ENCODE measurements at places on chromosomes 2 and 18.

- DNase-seq = no peak
Measured at GRCh38 chr2:134153294-134153880, 100.5 kb upstream of the MGAT5 start.

- DNase-seq = no peak
Measured at GRCh38 chr2:98078701-98079100, 8.3 kb upstream of the VWA3B start.

- DNase-seq = peak; percentile 2
Measured at GRCh38 chr18:73118121-73118816, 250.5 kb upstream of the NETO1 start.

DNA sequence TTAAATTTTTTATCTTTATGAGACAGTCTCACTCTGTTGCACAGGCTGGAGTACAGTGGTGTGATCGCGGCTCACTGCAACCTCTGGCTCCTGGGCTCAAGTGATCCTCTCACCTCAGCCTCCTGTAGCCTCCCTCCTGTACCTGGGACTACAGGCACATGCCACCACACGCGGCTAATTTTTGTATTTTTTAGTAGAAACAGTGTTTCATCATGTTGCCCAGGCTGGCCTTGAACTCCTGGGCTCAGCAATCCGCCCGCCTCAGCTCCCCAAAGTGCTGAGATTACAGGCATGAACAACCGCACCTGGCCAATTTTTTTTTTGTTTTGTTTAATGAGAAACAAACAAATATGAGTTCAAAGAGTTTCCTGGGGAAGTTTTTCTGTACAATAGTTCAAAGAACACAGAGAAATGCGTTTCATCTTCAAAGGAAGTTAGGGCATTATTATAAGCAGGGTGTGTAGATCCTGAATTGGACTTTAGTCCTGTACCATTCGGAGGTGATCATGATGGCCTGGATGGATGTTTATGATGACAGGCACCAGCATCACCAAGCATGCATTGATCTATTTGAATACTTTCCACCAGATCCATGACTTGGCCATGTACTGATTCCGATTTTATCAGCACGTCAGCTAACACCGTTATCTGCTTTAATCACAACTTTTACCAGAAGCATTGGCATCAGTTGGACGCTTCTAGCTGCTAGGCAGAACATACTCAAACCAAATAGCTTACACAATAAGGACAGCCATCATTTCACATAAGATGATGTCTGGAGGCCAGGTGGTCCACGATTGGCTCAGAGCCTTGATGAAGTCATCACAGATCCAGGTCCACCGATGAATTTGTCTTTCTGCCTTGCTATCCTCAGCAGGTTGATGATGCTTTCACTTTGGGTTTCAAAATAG lies 28.9 kb downstream of the TCF23 start:
- no peak for DNase-seq

GRCh38 chr18:37861981-37862380 lies 296.4 kb upstream of the CELF4 start:
- no peak for DNase-seq

DNA sequence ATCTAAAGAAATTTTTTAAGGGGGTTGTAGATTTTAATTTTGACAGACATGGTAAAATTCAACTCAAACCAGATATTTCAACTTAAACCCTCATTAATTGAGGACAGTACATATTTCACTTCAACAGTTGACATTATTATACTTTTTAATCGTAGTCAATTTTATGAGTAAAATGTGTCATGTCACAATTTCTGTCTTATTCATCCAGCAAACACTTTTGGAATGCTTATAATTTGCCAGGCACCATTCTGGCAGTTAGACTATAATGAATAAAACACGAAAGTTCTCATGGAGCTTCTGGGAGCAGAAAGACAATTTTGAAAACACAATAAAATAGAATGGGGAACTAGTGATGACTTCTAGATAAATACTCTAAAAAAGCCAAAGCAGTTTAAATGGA lies 1094.8 kb downstream of the SUCLG1 start:
- DNase-seq = no peak

GRCh38 chr18:713135-713490 lies 683 bp upstream of the ENOSF1 start:
- DNase-seq = no peak

DNA sequence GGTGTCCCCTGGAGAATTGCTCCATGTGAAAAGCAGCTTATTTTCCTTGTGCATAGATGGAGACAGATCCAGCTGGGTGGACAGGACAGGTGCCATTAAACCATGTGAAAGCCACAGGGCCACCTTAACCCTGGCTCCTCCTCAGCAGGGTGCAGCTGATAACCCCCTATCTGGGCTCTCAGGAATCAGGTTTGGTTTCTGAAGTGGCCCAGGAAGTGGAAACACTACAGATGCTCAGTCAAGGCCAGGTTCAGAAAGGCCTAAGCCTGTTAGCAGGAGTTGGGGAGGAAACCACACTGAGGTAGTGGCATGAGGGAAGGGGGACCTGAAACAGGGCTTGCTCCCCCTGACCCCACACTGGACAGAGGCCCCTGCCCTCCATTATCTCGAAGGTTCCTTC lies 217.0 kb downstream of the SPP2 start:
- DNase-seq = no peak

- peak; percentile 99 for DNase-seq
Measured at GRCh38 chr2:128178650-128179460, 87.9 kb downstream of the UGGT1 start.

Data from amniotic epithelial cell (primary cell).